ENCODE measurements at places on chromosomes 1 and 21.

DNA sequence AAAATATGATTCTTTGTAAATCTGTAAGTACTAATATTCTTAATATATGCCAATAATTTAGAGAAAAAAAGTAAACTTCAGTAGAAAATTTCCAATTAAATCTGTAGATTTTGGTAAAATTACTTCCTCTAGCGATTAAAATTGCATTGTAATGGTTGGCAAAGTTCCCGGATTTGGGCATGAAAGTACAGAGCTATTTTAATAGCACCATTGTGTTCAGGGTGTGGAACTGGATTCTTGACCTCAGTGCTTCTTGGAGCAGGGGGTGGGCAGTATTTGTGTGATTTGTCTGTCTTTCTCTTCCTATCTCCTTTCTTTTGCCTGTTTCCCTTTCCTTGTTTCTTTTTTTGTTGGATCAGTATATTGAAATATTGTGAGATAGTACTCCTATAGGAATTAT, 72.1 kb downstream of the DNM3 start:
- no peak for DNase-seq

DNA sequence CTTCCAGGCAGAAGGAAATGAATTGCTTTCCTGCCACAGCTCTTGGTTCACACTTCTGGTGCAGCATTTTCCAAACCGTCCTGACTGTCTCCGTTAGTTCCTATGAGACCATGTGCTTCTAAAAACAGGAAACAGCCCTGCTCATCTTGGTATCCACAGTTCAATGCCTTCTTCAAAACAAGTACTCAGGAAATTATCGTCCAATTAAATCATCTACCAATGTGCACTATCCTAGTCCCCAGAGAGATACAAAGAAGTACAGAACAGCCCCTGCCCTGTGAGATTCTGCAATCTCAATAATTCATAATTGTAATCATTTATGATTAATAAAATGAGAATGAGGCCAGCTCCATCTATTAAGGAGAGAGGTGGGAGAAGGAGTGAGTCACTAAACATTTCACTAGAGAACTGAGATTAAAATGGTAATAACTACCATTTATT, 11.2 kb downstream of the CLEC20A start:
- DNase-seq = no peak

GRCh38 chr1:47727051-47727696, 270.0 kb downstream of the TRABD2B start:
- no peak for DNase-seq

DNA sequence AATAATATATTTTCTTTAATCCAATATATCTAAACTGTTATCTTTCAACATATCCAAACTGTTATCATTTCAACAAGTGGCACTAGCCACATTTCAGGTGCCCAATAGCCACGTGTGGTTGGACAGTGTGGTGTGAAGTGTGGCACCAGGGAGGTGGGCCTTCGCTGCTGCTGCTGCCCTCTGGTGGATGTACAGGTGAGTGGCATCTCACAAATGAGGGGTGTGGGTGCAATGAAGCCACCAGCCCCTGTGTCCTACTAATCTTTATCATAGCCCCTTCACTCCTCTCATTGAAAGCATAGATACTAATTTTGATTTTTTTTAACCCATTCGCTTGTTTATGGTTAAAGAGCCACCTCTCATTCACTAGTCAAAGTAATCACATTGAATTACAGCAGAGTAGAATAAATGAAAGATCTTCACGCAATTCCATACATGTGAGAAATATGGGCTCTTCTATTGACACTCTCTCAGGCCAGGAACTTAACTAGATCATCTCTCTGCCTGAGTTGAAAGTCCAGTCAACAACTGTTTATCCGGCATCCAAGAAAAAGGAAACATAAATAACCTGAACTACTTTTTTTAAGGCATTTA, 499.2 kb downstream of the OMA1 start:
- DNase-seq = no peak

DNA sequence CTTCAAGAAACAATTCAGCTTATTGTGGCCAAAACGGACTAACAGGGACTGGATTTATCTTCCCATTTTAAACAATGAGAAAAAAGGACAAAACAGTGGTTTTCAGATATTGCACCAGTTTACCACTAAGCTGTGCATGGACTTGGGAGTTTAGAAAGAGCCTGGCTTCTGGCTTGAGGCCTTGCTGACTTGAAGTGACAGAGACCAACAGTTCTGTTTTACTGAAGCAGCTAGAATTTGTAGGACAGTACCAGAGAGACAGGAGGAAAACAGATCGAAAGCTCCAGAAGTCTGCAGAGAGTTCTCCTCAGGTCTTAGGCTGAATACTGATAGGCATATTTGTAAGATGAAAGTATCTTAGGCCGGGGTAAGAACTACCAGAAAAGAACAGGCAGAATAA, 20.5 kb downstream of the FCRL4 start:
- DNase-seq = no peak

GRCh38 chr1:109880971-109881894, 29.4 kb upstream of the CSF1 start:
- DNase-seq = no peak

DNA sequence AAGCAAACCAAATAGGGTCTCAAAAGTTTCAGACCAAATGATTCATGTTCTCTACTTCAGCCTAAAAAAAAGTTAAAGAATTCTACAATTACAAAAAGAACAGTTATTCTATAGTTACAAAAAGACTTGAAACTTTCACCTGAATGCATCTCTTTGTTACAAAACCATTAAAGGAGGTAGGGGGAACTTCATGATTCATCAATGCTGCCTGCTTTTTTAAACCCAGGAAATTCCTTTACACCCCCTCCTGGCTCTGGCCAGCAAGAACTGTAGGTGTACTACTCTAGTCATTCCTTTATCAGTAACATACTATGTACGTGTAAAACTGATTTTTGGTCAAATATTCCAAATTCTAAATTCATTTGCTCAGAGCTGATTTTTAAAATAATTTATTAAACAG, 5.0 kb downstream of the FAF1 start:
- no peak for DNase-seq
